ENCODE measurements at places on chromosomes 4 and X.

GRCh38 chrX:38138157-38138891 lies 82.3 kb downstream of the SRPX start:
- no peak for DNase-seq

DNA sequence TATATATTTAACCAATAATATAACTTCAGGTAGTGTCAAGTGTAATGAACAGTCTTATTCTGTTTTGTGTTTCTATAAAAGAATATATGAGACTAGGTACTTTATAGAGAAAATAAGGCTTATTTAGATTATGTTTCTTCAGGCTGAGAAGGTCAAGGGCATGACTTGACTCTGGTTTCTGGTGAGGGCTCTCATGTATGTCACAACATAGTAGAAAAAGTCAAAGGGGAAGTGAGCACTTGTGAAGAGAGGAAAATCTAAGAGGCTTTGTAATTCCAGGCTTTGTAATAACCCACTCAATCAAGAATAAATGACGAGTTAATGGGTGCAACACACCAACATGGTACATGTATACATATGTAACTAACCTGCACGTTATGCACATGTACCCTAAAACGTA lies 27.6 kb downstream of the PRR32 start:
- DNase-seq: no peak

- DNase-seq: peak; percentile 21
Observed at GRCh38 chr4:184755278-184755677, 21.4 kb upstream of the CENPU start.

DNA sequence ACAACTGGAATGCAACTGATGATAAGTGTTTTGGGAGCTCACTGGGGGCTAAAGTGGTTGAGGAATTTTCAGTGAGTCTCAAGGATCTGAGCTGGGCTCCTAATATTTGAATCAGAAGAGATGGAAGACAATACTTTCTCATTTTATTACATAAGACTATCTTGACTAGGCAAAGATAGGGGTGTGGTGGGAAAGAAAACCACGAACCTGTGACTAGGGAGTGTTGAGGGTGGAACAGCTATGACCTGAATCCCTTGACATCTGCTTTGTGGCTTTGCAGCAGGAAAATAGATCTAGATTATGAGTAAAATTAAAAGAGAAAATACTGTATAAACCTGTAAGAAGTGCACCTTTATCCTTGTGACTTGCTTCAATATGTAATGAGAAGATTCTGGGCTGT lies 295.1 kb upstream of the TEX13A start:
- DNase-seq: no peak

DNA sequence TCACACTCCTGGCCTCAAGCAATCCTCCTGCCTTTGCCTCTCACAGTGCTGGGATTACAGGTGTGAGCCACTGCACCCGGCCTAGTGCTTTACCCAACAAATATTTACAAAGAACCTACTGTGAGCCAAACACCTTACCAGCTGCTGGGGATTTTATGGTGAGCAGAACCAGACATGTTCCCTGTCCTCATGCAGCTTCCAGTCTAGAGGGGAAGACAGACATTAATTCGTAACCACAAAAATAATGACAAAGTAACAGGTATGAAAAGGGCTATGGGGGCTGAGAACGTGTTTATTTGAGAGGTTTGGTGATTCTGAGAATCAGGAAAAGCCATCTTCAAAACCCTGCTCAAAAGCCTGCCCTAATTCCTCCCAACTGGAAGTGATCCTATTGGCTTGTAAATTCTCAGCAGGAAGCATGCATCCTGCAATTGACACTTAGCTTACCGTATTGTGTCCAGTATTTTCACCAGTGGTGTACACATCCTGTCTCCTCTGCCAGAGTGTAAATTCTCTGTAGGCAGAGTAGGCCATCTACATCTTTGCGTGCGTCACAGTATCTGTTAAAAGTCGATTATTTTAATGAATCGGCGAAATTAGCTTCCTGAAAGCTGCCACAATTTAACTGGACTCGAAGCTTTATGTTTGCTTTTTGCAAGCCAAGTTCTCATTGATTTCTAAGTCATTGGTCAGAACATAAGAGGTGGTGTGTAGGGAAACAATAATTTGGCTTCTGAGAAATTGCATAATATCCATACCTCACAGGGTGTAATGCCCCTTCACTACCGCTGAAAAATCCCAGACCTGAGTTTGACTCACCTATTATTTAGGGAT lies 67.0 kb downstream of the TMEM156 start:
- DNase-seq: no peak

- DNase-seq: peak; percentile 14
Observed at GRCh38 chr4:4480685-4481398, 61.0 kb downstream of the STX18 start.

DNA sequence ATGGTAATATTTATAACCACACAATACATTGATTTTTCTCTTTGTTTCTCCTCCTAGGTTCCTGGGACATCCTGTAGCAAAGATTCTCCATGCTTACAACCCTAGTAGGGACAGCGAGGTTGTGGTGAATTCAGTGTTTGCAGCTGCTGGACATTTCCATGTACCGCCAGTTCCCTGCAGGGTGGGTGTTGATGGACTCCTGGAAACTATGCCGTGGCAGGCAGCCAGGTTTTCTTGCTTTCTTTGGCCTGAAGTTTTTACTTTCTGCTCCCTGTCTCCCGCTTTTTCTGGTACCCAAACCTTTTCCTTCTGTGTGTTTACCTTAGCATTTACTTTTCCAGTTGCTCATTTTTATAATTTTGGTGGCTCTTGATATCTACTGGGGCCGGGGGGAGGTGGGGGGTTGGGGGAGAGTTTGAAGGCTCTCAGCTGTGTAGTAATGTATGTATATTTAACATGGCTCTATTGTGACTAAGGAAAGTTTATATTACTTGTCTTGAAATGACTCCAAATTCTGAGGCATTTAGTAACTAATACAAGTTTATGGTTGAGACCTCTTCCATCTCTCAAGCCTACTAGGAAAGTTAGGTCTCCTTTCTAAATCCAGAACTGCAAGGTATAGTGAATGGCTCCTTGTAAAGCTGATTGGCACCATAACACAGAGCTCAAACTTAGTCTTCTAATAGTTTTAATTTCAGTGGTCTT lies 89.7 kb downstream of the TMEM131L start:
- peak; percentile 82 for DNase-seq

GRCh38 chr4:13907255-13907751 lies 279.8 kb upstream of the BOD1L1 start:
- DNase-seq: peak; percentile 99

DNA sequence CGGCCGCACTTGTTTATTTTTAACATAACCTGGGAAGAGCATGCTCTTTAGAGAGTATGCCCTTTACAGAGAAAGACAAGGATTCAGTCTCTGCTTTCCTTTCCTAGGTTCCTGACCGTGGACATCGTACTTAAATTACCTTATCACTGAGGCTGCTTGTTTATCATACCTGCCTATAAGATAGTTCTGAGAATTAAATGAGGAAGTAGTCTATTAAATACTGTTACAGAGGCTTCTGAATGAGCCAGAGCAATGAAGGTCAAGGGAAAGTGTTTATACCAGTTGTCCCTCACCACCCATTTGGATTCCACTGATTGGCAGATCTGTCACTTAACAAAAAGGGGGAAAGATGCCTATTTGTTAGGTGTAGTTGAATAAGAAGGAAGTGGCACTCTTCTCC lies 10.0 kb downstream of the TXLNG start:
- DNase-seq: no peak

Data from fibroblast of skin of right quadriceps (primary cell).